Caco-2 (cell line): ENCODE measurements at places on chromosomes 6 and 20.

- DNase-seq = no peak
- no peaks in the 10 kb centered on the region for H3K36me3 ChIP-seq
- H3K4me3 ChIP-seq = no peak overlapping the region
- H3K4me1 ChIP-seq = peaks cover 3% of the 10 kb centered on the region; the same call in 1 of the 2 replicates
- H3K27me3 ChIP-seq = no peaks in the 10 kb centered on the region
- no peak overlapping the region for H3K27ac ChIP-seq
Measured at GRCh38 chr6:17932330-17932852, 55.0 kb downstream of the KIF13A start.

DNA sequence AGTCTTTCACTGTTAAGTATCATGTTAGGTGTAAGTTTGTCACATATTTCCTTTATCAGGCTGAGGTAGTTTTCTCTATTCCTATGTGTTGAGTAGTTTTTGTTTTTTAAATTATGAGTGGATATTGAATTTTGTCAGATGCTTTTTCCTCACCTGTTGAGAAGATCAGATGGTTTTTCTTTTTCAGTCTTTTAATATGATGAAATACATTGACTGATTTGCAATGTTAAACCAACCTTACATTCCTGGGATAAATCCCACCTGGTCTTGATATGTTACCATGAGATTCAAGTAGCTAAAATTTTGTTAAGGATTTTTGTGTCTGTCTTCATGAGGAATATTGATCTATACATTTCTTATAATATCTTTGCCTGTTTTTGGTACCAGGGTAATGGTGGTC is 52.1 kb downstream of the FOXO3 start:
- H3K4me1 ChIP-seq = no peaks in the 10 kb centered on the region
- H3K27me3 ChIP-seq = no peaks in the 10 kb centered on the region
- H3K4me3 ChIP-seq = no peak overlapping the region
- H3K36me3 ChIP-seq = no peaks in the 10 kb centered on the region
- no peak overlapping the region for H3K27ac ChIP-seq
- DNase-seq = no peak

DNA sequence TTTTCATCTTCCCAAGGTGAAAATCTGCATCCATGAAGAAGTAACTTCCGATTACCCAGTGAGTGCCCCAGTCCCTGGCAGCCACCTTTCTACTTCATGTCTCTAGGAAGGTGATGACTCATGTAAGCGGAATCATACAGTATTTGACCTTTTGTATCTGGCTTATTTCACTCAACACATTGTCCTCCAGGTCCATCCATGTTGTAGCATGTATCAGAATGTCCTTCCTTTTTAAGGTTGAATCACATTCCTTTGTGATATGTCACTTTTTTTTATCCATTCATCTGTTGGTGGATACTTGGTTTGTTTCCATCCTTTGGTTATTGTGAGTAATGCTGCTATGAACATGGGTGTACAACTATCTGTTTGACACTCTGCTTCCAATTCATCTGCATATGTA is 176.3 kb upstream of the CDYL start:
- H3K4me1 ChIP-seq = no peaks in the 10 kb centered on the region
- H3K27me3 ChIP-seq = no peaks in the 10 kb centered on the region
- H3K4me3 ChIP-seq = no peak overlapping the region

DNA sequence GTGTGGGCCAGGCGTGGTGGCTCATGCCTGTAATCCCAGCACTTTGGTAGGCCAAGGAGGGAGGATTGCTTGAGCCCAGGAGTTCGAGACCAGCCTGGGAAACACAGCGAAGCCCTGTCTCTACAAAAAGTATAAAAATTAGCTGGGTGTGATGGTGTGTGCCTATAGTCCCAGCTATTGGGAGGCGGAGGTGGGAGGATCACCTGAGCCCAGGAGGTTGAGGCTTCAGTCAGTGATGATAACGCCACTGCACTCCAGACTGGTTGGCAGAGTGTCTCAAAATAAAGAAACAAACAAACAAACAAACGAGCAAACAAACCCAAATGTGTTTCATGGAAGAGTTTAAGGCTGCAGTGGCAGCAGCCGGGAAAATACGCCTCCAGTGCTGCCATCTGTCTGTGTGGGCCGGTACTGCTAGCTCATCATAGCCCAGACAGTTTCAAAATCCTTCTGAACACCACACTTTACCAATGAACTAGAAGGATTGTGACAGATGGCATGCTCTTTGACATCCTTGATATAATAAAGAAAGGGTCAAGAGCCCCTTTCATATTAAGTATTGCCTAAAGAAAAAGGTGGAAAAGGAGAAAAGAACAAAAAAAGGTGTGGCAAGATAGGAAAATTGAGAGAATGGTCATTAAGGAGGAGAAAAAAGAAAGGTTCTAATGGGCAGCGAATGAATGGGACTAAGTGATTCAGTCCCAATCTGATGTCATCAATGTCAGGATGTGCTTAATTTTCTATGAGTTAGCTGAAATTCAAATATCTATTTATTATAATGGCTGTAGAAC is 298.6 kb downstream of the SYNE1 start:
- no peaks in the 10 kb centered on the region for H3K36me3 ChIP-seq
- no peak overlapping the region for H3K27ac ChIP-seq
- no peaks in the 10 kb centered on the region for H3K27me3 ChIP-seq
- peaks cover 22% of the 10 kb centered on the region for H3K4me1 ChIP-seq
- DNase-seq = no peak

DNA sequence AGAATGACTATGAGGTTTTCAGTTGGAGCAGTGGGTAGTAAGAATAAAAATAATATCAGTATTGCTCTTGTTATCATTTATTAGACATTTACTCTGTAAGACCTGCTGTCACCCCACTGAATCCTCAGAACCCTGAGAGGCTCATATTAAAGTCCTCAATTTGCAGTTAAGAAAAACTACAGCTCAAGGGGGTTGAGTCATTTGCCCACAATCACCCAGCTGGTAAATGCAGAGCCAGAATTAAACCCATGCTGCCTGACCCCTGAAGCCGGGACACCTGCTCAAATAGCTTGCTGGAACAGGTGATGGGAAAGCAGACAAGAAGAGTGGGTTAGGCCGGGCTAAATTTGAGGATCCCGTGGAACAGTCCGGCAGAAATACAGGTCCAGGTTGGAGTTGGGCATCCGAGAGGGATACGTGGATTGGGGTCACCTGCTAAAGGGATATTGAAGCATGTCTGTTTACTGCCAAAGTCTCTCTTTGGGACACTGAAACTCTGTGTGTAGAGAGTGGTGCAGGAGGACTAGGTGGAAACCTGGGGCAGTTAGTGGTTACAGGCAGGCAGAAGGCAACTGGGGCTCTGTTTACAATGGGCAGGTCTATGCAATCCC is 344.1 kb downstream of the CDC5L start:
- H3K4me3 ChIP-seq = no peak overlapping the region
- H3K4me1 ChIP-seq = no peaks in the 10 kb centered on the region
- H3K36me3 ChIP-seq = no peaks in the 10 kb centered on the region
- H3K27me3 ChIP-seq = no peaks in the 10 kb centered on the region
- no peak overlapping the region for H3K27ac ChIP-seq

- no peak overlapping the region for H3K27ac ChIP-seq
- peak; percentile 44 for DNase-seq
- H3K4me1 ChIP-seq = peaks cover 14% of the 10 kb centered on the region
- no peaks in the 10 kb centered on the region for H3K27me3 ChIP-seq
Measured at GRCh38 chr6:87066449-87067333, 28.2 kb downstream of the CGA start.

- H3K27ac ChIP-seq = peak within 1 kb of the TSS; percentile 68
- H3K36me3 ChIP-seq = no peaks in the 10 kb centered on the region; the same call in 1 of the 2 replicates
- no peaks in the 10 kb centered on the region for H3K27me3 ChIP-seq
- peak within 1 kb of the TSS; percentile 94 for H3K4me3 ChIP-seq
- peaks cover 30% of the 10 kb centered on the region for H3K4me1 ChIP-seq
- peak; percentile 77 for DNase-seq
Measured at GRCh38 chr6:33620856-33621710, at the start of gene ITPR3. ITPR3 (plus strand) TSS chr6:33621322; CDS start chr6:33621603, 281 bp downstream.

GRCh38 chr6:7637533-7637932 is 47.5 kb downstream of the SNRNP48 start:
- no peak overlapping the region for H3K27ac ChIP-seq
- no peak for DNase-seq
- H3K4me3 ChIP-seq = no peak overlapping the region
- no peaks in the 10 kb centered on the region for H3K27me3 ChIP-seq
- no peaks in the 10 kb centered on the region for H3K36me3 ChIP-seq

DNA sequence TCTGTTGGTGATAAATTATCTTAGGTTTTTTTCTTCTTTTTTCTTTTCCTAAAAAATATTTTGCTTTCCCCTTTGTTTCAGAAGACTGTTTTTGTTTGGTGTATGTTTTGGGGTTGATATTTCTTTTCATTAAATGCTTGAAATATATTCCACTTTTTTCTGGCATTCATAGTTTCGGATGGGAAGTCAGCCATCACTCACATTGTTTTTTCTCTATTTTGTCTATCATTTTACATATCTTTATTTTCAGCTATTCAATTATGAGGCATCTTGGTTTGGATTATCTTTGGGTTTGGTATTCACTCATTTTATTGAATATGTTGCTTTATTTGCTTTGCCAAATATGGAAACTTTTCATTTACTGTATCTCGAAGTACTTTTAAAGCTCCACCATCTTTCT is 600.5 kb upstream of the EYS start:
- H3K4me1 ChIP-seq = no peaks in the 10 kb centered on the region
- no peaks in the 10 kb centered on the region for H3K27me3 ChIP-seq
- DNase-seq = no peak
- no peak overlapping the region for H3K4me3 ChIP-seq
- no peaks in the 10 kb centered on the region for H3K36me3 ChIP-seq
- H3K27ac ChIP-seq = no peak overlapping the region

GRCh38 chr6:43175676-43176422 is 4.8 kb downstream of the SRF start:
- peaks cover 25% of the 10 kb centered on the region; the same call in 1 of the 2 replicates for H3K4me1 ChIP-seq
- no peak overlapping the region for H3K4me3 ChIP-seq
- no peaks in the 10 kb centered on the region for H3K27me3 ChIP-seq
- no peak for DNase-seq

- H3K4me1 ChIP-seq = no peaks in the 10 kb centered on the region
- H3K27me3 ChIP-seq = no peaks in the 10 kb centered on the region
- no peak overlapping the region for H3K4me3 ChIP-seq
- no peak overlapping the region for H3K27ac ChIP-seq
Measured at GRCh38 chr6:52696418-52696817, 25.5 kb downstream of the TMEM14A start.

DNA sequence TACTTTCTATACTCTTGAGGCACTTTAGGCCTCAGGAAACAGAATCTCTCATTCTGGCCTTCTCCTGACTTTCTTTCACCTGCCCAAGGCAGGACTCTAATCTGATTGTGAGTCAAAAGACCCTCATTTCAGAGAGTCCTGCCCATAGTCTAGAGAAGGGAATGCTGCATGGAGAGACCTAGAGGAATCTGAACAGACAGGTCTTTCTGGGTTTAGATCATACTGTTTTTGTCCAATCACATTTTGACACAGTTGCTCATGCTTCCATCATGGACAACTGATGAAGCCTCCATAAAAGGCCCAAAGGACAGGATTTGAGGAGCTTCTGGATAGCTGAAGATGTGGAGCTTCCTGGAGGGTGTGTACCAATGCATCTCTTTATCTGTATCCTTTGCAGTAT is 48.1 kb upstream of the BTBD3 start:
- H3K27me3 ChIP-seq = no peaks in the 10 kb centered on the region
- H3K4me3 ChIP-seq = no peak overlapping the region
- H3K36me3 ChIP-seq = no peaks in the 10 kb centered on the region
- no peak for DNase-seq
- H3K4me1 ChIP-seq = peaks cover 21% of the 10 kb centered on the region

GRCh38 chr20:19435316-19435715 is 222.9 kb downstream of the SLC24A3 start:
- H3K27me3 ChIP-seq = no peaks in the 10 kb centered on the region
- DNase-seq = no peak
- no peak overlapping the region for H3K4me3 ChIP-seq
- H3K4me1 ChIP-seq = no peaks in the 10 kb centered on the region
- H3K27ac ChIP-seq = no peak overlapping the region
- no peaks in the 10 kb centered on the region for H3K36me3 ChIP-seq

GRCh38 chr6:75171567-75171966 is 34.3 kb downstream of the COL12A1 start:
- H3K27me3 ChIP-seq = no peaks in the 10 kb centered on the region
- DNase-seq = no peak
- H3K27ac ChIP-seq = no peak overlapping the region
- no peaks in the 10 kb centered on the region for H3K4me1 ChIP-seq
- H3K4me3 ChIP-seq = no peak overlapping the region

- no peaks in the 10 kb centered on the region for H3K27me3 ChIP-seq
- no peak overlapping the region for H3K4me3 ChIP-seq
- no peak overlapping the region for H3K27ac ChIP-seq
- DNase-seq = no peak
- no peaks in the 10 kb centered on the region for H3K36me3 ChIP-seq
Measured at GRCh38 chr6:106882601-106883518, 91.7 kb downstream of the CD24 start.

DNA sequence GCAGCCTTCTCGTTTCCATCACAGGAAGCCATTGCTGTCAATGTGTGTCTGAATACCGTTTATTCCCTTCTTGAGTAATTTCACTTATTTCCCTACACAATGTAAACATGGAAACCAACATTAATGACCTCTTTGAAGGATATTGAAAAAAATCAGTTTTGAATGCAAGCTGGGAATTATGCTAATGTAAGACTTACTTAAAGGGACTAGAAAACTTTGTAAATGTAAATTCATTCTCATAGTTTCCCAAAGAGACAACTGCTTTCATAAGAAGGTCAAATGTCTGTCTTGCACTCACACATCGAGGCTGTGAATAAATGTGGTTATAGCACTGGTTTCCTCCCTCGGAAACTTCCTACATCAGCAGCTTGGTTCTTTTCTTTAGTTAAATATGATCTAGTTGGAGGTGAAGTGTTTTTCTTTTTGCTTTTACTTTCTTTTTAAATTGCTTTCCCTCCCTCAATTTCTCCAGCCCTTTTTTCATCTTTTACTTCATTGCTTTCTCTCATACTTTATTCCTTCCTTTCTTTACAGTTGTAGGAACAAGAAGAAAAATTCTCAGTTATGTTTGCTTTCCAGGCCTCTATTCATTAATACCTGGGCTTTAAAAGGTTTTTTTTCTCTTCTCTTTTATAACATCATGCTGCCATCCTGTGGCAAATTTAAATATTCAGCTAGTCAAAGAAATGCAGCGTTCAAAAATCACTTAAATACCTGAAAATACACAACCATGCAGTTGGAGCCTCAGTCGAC is 108.3 kb downstream of the TNFAIP3 start:
- H3K4me3 ChIP-seq = no peak overlapping the region
- DNase-seq = no peak
- H3K27me3 ChIP-seq = no peaks in the 10 kb centered on the region
- H3K4me1 ChIP-seq = peaks cover 46% of the 10 kb centered on the region
- H3K36me3 ChIP-seq = no peaks in the 10 kb centered on the region; the same call in 1 of the 2 replicates
